Frontal cortex (tissue), 4 donors: ENCODE measurements at places on chromosomes 11 and 22. TPM values are rescaled to one million over a fixed set of nuclear protein-coding genes. Genes with fewer than 3 reads are reported as not detected.

DNA sequence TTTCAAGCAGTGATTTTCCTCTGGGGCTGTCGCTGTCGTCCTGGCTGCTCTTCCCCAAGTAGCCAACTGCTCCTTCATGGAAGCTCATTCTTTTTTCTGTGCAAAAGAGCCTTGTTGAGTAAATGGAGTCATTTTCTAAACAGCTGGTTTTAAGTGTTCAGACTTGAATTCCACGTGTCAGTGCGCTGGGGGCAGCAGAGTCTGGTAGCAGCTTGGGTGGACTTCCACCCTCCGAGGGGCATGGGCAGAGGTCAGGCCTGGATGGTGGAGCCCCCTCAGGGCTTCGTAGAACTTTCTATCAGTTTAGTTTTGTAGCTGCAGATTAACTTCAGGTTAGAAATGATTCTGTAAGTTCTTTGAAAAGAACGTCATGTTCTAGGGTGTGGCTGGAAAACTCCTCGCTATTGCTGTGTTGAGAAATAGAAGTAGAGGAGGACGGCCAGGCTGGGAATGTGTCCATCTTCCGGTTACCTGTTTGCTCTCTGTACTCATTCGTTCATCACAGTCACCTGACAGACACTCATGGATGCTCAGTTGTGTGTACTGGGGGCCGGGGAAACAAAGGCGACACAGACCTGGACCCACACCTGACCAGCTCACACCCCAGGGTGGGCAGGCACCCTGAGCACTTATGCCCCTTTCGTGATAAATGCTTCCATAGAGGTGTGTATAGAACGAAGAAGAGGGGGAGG lies 270.7 kb downstream of the TBC1D22A start:
- no peak for DNase-seq

DNA sequence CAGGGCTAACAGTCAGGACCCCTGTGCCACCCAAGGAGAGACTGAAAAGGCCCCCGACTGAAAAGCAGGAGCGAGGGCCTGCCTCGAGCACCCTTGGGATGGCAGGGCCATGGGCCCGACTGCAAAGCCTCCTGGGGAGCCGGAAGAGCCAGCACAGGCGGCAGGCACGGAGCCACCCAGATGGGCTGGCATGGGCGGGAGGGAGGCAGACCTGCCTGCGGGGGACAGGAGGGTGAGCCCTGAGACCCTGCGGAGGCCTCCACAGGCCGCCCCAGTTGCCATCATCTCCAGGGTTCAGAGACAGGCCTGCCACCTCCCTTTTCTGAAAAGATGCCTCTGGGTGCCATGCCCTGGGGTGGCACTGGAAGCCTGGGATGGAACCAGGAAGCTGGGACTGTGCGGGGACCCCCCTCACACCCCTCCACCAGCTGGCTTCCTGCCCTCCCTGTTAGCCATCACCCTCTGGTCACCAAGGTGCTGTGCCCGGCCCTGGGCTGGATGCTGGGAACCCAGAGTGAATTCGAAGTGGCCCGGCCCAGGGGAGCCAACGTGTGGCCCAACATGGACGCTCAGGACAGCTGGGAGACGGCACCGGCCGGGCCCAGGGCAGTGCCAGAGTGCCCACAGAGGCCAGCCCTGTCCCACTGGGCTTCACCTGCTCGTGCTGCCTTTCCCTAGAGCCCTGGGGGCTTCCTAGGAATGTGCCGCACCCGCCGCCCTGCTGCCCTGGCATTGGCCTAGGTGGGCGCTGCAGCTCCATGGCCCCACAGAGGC lies 13.8 kb downstream of the TSPAN32 start:
- DNase-seq = no peak

- no peak for DNase-seq
Observed at GRCh38 chr22:47021371-47022074, 259.1 kb downstream of the TBC1D22A start.

GRCh38 chr11:13228572-13228971 lies 49.0 kb upstream of the BMAL1 start:
- no peak for DNase-seq

- no peak for DNase-seq
Observed at GRCh38 chr11:37141707-37142106, 543.7 kb upstream of the RAG2 start.

GRCh38 chr11:70244698-70245097 lies 25.8 kb upstream of the PPFIA1 start:
- DNase-seq = no peak

- peak; percentile 61 for DNase-seq
Observed at GRCh38 chr11:125433454-125434121, 62.5 kb downstream of the FEZ1 start.

DNA sequence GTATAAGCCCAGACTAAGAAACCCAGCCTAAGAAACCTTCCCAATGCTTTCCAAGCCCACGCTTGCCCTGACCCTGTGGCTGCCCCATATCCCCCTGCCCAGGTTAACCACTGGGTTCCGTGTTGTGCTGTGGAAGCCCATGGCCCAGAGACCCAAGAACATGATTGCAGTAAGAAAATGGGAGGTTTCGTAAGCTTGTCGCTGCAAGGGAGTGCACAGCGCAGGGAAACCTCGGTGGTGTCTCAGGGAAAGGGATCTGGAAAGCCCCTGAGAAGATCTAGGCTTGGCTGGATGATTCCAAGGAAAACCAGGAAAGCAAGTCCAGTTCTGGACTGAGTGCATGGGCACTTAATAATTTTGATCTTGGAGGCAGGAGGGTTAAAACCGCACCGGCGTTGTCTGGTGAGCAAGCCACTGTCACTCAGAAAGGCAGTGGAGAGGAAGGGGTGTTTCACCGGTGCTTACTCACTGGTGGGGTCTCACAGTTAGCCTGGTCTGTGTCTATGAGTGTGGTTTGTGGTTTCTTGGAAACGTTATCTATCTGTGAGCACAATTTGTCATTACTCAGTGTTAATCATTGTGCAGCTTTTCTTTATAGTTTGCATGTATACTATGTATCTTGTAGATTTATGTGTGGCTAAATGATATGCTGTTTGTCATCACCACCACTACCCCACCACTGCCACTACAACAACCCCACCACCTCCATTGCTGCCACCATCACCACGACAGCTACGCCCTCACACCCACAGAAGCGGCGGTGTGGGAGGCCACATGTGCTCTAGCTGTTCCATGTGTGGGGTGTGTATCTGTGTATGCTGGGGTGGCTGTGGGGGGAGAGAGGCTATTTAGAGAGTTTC lies 53.3 kb upstream of the PRDM11 start:
- DNase-seq = no peak

DNA sequence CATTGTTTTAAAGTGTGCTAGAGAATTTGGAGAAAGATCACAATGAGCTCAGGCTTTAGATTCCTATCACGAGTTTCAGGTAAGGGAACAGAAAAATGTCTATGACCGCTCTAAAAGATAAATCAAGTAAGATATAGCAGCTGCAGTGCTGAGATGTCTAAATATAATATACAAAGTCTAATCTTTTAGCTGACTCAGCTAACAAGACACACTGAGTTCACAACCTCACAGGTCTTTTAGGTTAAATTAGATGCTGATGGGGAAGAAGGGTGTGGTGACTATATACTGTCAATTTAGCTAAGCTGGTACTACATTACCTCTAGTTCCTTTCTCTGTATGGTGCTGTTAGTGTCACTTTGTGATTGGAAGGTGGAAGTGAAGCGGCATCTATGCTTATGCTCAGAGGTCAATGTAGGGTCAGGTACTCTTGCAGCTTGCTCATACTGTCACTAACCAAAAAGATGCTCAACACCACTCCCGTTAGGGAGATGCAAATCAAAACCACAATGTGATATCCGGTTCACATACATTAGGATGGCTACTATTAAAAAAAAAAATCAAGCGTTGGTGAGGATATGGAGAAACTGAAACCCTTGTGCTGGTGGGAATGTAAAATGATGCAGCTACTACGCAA lies 283.5 kb downstream of the SWAP70 start:
- DNase-seq = no peak

GRCh38 chr11:88590361-88590760 lies 252.8 kb upstream of the CTSC start:
- no peak for DNase-seq

OR9Q1 gene
- total RNA-seq = not detected
